ENCODE measurements at places on chromosomes 7 and 10. TPM values are rescaled to one million over a fixed set of nuclear protein-coding genes. Genes with fewer than 3 reads are reported as not detected.

GRCh38 chr7:109772161-109772560 lies 1202.5 kb downstream of the DNAJB9 start:
- no peak for DNase-seq

Gene KIF20B
- 3.5 TPM for total RNA-seq

Gene TMED4
- 50.3 TPM for total RNA-seq

DNA sequence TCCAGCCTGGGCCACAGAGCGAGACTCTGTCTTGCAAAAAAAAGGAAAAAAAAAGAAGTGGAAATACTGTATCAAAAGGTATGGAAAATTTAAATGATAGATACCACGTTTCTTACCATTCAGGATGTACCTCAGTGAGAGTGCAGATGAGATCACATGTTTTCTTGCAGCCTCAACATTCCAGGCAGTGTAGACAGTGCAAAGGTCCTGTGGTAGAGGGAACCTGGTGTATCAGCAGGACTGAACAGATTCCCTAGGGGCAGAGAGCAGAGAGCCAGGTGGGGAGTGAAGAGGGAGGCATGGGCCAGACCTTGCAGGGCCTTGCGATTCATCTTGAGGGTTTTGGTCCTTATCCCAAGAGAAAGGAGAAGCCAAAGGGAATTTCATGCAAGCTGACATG lies 17.7 kb upstream of the ATXN7L1 start:
- DNase-seq = no peak

DNA sequence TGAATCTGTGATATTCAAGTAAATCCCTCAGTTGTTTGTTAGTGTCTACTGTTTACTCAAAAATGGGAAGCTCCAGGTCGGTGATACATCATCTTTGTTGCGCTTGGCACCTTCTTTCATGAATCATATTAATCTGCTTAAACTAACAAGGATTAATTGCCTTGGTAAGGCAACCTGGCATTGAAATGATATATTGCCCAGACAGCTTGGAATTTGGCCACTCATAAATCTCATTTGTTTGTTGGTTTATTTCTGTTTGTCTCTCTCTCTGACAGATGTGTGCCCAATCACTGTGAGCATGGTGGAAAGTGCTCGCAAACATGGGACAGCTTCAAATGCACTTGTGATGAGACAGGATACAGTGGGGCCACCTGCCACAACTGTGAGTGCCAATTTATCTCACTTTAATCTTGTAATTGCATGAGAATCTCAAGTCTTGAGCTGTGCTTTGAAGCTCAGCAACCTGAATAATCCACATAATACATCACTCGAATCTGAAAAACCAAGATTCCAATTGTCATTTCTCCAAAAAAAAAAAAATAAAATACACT lies 1104.8 kb upstream of the C7orf33 start:
- DNase-seq = no peak

Gene PCGF5
- total RNA-seq = 60.6 TPM

DNA sequence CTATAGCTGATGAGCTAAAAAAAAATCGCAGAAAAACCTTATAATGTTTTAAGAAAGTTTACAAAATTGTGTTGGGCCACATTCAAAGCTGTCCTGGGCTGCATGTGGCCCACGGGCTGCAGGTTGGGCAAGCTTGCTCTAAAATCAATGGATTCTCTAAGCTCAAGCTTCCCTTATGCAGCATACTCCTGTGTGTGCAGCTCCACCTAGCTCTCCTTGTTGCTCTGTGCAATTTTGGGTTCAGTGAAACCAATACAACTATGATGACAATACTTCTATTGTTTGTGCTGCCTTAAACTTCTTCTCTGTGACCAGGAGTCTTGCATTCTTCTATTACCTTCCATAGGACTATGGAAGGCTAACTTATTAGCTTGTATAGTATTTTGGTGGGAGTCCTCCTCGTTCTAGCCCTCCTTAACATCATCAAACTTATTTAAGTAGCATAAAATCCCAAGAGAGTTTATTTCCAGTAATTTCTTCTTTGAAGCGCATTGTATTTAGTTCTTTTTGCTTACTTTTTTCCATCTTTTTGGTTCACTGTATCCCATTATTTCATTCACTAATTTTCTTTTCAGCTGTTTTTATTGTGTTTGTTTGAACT lies 170.9 kb upstream of the SMIM30 start:
- no peak for DNase-seq

- DNase-seq = no peak
These were observed 72.9 kb upstream of the ARMC3 start for GRCh38 chr10:22854935-22855421.

Gene TRIM56
- 38.2 TPM for total RNA-seq

- DNase-seq = no peak
These were observed 642.2 kb downstream of the SH2D4B start for GRCh38 chr10:81179805-81180452.

Gene CYP3A7
- not detected for total RNA-seq

GRCh38 chr7:79240413-79240812 lies 213.1 kb downstream of the MAGI2 start:
- no peak for DNase-seq

Gene EN2
- 0.19 TPM for total RNA-seq

GRCh38 chr10:88121361-88121760 lies 257.9 kb downstream of the PTEN start:
- no peak for DNase-seq

- DNase-seq = no peak
These were observed 254.5 kb downstream of the SKIDA1 start for GRCh38 chr10:21270976-21271375.

DNA sequence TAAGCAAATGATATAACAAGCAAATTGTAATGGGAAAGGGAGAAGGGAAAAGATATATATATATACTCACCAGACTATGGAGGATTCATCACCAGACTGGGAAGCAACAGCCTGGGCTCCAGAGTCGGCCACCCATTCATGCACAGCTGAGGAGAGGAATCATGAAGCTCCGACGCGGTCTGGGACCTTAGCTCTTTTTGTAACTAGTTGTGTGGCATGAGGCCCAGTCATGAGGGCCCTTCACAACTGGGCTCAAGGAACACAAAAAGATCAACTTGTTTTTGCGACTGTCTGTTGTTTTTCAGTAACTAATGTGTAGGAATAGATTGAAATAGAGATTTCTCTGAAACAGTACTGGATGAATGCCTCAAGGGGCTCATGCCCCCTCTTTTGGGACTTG lies 911.2 kb downstream of the TYW1 start:
- no peak for DNase-seq

- DNase-seq = no peak
These were observed 7.7 kb downstream of the DRGX start for GRCh38 chr10:49388161-49388560.

Gene SLC18A3
- not detected for total RNA-seq

Gene LIPF
- not detected for total RNA-seq

DNA sequence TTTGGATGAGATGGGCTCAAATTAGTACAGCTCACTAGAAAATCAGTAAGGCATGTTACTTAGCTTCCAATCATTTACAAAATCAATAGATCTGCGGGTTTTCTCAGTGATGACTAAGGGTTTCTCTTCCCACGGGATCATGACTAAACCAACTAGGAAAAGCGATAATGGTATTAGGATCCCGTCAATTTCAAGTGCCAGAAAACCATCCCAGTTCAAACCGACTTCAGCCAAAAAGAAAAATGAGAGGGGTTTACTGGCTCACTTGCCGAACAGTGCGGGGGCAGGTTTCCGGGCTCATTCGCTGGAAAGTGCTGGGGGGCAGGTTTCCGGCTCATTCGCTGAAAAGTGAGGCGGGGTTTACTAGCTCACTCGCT lies 62.1 kb upstream of the LYZL2 start:
- no peak for DNase-seq
